ENCODE measurements at places on chromosomes 11 and 22.

DNA sequence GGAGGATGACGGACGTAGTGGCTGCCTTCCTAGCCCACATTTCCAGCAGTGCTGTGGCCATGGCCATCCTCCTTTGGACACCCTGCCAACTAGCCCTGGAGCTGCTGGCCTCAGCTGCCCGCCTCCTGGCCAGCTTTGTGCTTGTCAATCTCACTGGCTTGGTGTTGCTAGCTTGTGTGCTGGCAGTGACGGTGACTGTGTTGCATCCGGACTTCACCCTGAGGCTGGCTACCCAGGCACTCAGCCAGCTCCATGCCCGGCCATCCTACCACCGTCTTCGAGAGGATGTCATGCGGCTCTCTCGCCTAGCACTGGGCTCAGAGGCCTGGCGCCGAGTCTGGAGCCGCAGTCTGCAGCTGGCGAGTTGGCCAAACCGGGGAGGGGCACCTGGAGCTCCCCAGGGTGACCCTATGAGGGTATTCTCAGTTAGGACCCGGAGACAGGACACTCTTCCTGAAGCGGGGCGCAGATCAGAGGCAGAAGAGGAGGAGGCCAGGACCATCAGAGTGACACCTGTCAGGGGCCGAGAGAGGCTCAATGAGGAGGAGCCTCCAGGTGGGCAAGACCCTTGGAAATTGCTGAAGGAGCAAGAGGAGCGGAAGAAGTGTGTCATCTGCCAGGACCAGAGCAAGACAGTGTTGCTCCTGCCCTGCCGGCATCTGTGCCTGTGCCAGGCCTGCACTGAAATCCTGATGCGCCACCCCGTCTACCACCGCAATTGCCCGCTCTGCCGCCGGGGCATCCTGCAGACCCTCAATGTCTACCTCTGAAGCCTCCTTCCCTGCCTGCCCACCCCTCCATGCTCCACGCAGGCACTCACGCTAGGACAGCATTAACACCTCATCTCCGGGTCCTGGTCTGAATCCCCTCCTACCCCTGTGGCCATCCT is 1.6 kb downstream of the RNF26 start:
- no peak for DNase-seq

DNA sequence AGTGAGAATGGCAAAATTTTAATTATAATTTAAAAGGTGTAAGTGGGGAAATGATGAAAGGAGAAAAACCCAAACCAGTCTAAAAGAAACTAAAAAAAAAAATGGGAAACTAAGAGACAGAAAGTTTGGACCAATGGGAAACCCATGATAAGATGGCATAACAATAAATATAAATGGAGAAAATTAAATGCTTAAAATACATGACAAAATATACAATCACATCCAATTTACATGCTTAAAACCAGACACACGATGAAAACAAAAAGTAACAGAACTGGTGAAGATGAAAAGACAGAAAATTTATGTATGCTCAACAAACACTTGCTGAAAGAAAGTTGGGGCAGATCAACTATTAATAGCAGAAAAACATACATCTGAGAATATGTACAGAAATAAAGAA is 1471.1 kb downstream of the TBC1D22A start:
- no peak for DNase-seq

GRCh38 chr11:45000918-45001317 is 50.2 kb upstream of the TP53I11 start:
- DNase-seq = no peak

- no peak for DNase-seq
These were observed 29.4 kb upstream of the TPH1 start for GRCh38 chr11:18075444-18075843.

GRCh38 chr11:113546757-113547507 is 71.7 kb upstream of the DRD2 start:
- DNase-seq = no peak

- DNase-seq = no peak
These were observed 39.9 kb downstream of the CLPB start for GRCh38 chr11:72394416-72394815.

DNA sequence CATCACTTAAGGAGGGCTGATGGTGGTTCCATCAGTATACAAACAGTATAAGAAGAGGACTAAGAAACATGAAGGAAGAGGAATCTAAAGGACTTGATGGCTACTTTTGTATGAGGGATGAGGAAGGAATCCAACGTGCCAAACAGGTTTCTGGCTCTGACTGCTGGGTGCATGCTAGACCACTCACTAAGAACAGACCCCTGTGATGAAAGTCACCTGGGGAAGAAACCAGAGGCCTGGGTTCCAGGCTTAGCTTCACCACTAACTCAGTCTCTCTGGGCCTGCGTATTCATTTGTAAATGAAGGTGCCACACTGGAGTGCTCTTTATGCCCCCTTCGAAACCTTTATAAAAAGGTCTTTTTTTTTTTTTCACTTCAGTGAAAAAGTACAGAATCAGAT is 55.1 kb downstream of the AAMDC start:
- DNase-seq = no peak

DNA sequence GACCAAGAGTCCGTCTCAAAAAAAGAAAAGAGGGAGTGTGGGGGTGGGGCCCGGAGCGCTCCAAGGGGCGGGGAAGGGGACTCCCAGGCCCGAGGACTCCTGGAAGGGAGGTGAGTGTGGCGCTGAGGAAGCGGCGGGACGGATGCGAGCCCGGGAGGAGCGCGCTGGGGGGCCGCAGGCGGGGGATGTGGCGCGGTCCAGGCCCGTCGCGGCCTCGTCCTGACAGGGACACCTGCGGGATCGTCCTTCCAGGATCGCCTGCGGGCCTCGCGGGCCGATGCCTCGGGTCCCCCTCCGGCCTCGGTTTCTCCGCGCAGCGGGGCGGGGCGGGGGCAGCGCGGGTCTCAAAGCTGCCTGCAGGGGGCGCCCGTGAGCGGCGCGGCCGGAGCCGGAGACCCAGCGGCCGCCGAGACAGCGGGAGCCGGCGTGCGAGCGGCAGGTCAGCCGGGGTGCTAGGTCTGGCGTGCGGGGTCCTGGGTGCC is 3.8 kb upstream of the ADORA2A start:
- peak; percentile 78 for DNase-seq

DNA sequence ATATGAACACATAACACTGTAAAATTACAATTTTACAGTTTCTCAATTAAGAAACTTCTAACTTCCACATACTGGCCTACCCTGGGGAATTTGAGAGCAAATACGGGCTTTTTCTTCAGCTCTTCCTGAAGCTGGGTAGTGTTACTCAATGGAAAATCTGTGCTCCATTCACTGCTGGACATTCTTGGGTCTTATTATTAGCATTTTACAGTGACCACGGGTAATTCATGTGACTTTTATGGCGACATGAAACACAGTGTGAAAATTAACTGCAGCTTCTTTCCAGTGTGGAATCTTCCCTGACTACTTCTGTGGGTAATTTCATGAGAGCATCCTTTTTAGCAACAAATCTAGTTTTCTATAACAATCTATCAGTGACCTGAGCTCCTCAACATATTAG is 423.7 kb upstream of the ANO5 start:
- no peak for DNase-seq

- DNase-seq = no peak
These were observed 79.2 kb downstream of the CASP12 start for GRCh38 chr11:104819107-104819506.

DNA sequence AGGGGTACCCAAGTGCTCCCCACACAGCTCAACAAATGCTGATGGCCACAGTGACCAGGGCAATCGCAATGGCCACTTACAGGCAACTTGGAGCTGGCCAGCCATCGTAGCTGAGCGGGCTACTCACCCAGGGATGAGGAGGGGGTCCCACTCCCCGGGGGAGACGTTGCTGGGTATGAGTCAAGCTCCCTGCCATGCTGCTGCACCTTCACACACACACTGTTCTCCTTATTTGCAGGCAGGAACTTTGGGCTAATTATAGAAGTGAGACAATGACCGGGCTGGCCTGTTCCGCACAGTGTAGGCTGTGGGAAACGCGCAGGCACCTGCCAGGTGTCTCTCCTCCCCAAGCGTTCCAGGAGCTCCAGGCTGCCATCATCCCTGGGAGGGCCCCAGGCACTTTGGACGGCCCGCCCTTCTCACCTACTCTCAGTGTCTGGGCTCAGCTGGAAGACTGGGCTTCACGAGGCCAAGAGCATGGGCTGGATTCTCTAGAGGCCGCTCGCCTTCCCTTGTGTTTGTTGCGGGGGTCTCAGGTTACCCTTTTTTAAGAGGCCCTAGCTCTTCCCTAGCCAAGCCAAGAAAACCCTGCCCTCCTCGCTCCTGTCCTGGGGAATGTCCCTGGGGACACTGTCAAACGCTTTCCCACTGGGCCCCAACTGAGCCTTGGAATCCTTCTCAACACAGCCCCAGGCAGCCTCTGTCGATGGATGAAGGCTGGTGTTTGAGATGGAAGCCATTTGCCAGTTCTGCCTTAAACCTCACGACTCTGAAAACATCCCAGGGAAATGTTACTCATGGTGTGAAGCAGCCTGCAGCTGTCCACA is 73.0 kb downstream of the RTL6 start:
- DNase-seq = no peak

GRCh38 chr11:61091373-61092279 is 10.7 kb upstream of the CD5 start:
- peak; percentile 73 for DNase-seq

DNA sequence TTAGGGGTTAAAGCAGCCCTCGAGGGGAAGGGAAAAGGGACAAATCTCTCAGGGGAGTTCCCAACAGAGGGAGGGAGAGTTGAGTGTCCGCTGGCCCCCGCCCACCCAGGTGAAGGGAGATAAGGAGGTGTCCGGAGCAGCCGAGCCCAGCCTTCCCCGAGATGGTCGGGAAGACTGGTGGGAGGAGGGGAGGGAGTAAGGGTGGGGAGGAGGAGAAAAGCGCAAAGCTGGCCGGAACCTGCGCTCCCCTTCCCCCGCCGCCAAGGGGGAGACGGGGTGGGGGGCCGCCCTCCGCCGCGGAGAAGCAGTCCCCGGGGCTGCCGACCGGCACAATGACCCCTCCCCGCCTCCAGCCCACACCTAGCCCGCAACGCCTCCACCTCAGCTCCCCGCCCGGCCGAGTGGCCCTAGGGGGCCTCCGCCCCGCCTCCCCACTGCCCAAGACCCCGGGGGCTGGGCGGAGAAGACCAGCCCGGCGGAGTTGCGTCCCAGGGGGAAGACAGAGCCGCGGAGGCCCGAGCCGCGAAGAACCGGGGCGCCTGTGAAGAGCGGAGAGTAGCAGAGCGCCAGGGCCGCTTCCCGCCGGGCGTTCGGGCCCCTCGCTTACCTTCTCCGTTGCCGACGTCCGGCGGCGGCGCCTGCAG is 479 bp downstream of the RSF1 start:
- DNase-seq = peak; percentile 40

- DNase-seq = no peak
These were observed 132.5 kb downstream of the ADAMTS15 start for GRCh38 chr11:130580891-130581492.

- no peak for DNase-seq
These were observed 27.6 kb upstream of the PPFIA1 start for GRCh38 chr11:70242885-70243284.

DNA sequence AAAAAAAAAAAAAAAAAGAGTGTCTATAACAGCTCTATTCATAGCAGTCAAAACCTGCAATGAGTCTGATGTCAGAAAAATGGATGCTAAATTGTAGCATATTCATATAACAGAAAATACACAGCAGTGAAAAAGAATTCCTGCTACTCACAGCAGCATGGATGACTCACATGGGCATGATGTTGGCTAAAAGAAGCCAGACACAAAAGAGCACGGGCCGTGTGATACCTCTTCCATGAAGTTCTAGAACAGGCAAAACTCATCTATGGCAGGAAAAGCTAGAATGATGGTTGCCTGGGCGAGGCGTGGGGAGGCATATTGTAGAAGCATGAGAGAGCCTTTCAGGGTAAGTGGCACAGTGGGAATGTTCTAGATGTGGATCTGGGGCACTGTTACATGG is 18.9 kb downstream of the PLAAT3 start:
- DNase-seq = no peak

- DNase-seq = no peak
These were observed 35.6 kb downstream of the FBLN1 start for GRCh38 chr22:45538281-45538680.

DNA sequence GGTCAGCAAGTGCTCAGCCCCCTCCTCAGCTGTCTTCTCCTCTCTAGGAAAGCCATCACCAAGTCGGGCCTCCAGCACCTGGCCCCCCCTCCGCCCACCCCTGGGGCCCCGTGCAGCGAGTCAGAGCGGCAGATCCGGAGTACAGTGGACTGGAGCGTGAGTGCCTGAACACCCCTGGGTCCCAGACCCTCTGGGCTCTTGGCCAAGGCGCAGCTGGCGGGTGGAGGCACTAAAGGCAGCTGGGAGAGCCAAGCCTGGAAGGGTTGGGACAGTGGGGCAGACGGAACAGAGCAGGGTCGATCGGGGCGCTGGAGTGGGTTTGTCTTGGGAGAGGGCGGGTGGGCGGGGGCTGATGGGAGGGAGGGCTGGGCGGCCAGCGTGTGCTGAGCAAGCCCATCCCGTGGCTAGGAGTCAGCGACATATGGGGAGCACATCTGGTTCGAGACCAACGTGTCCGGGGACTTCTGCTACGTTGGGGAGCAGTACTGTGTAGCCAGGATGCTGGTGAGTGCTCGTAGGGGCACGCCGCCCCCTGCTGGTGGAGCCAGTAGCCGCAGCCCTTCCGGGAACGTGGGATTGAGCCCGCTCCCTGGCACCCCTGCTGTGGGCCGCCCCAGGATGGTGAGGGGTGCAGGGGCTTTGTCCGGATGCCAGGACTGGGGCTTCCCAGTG is 14.1 kb upstream of the MDK start:
- DNase-seq = peak; percentile 79

DNA sequence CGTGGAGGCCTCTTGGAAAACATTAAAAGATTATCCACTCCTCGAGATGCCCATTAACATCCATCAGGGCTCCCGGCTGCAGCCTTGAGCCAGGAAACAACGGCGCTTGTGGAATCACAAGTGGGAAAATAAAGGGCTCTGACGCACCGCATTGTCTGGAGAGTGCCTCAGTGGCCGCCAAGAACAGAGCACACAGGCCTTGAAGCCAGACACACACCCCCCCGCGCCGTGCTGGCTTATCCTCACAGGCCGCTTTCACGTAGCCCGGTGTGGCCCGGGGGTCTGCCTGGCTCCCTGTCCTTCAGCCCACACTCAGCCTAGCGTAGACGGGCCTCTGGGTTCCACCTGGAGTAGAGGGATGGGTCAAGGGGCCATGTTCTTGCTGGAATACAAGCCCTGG is 1020.5 kb downstream of the BRD1 start:
- DNase-seq = no peak

DNA sequence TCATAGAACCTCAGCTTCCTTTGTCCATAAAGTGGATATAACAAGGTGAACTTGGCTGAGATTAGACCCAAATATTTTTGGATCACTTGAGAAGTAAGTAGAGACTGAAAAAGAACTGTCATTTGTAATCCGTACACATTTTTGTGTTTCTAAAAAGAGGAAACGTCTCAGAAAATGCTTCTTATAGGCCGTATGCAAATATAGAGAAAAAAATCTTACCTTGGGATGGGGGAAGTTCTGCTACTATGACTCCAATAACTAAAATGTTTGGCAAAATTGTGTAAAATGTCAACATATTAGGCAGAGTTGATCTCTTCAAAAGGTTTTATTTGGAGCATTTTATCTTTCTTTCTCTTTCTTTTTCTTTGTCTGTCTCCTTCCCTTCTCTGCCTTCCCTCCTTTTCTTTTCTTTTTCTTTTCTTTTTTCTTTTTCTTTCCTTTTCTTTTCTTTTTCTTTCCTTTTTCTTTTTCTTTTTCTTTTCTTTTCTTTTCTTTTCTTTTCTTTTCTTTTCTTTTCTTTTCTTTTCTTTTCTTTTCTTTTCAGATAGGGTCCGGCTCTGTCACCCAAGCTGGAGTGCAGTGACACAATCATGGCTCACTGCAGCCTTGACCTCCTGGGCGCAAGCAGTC is 48.2 kb downstream of the ADM start:
- no peak for DNase-seq

GRCh38 chr11:118374729-118375128 is 15.3 kb downstream of the UBE4A start:
- DNase-seq = no peak
